Fibroblast of skin of left biceps (primary cell): ENCODE measurements at places on chromosomes 7 and 10.

DNA sequence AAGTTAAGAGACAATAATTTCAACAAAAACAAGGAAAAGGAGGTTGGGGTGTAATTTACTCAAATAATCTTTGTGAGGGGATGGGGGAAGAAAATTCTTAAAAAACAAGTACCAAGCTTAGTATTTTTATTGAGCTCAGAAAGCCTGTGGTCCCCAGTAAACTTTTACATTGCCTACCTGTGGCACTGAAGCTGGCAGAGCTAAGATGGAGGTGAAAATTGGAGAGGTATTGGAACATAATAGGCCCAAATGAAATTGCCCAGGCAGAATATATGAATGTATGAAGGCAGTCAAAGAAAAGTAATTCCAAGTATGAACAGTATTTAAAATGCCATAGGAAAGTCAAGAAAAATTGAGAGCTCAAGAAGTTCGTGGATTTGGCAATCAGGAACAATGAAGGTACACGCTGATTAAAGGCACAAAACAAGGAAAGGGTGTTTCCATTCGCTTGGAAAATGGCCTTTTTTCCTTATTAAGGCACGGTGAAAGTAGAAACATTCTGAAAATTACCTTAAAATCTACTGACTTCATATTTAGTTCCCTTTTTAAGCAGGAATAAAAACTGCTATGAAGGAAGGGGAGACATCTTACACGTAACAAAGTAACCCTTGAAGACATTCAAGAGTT lies 3.4 kb upstream of the KMT2E start:
- no peak for DNase-seq

DNA sequence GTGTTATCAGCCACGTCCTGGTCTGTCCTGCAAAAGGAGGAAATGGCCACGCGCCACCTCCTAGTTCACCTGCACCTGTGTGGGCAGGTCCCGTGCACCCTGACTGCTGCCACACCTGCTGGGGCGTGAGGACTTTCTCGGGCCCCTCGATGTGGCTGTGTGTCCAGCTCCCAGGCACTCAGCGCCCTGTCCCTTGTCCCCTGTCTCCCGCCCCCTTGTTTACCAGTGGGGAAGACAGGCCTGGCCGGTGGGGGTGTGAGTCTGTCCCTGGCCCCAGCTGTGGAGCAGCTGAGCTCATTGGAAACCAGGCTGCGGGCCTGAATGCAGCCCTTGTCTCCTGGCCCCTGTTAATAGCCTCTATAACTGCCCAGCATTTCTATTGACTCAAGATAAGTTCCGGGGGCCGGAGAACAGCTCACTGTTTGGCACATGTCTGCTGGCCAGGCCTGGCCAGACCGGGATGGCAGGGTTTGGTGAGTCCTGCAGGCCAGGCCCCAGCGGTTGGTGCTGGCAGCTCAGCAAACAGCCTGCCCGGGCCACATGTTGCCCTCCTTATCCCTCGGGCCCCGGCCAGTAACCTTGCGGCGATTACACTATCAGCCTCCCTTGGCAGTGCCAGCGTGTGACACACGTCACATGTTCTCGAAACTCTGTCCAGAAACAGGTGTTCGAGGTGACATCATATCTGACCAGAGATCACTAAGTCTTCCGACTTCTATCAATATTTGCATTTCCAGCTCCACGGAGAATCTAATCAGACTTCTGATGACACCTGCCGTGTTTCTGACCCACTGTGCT lies 52.1 kb downstream of the FOXL3 start:
- no peak for DNase-seq

GRCh38 chr7:132956556-132956955 lies 125.3 kb downstream of the CHCHD3 start:
- DNase-seq: no peak

GRCh38 chr7:5143106-5143505 lies 46.9 kb upstream of the WIPI2 start:
- DNase-seq: no peak

DNA sequence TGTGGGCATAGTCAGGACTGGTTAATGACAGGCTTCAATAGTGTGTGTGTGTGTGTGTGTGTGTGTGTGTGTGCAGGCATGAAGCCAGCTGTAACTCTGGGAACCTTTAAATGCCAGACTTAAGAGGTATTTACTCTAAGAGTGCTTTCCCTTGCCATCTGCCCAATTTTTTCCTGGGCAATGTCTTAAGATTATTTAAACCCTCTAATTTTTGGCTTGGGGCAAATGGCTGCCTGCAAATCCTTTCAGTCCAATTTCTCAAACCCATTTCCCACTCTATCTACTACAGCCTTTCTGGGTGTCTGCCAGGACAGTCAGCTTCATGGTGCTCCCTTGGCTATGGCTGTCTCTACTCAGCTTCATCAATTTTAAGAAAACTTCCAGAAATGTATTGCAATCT lies 62.6 kb upstream of the C1GALT1 start:
- no peak for DNase-seq

DNA sequence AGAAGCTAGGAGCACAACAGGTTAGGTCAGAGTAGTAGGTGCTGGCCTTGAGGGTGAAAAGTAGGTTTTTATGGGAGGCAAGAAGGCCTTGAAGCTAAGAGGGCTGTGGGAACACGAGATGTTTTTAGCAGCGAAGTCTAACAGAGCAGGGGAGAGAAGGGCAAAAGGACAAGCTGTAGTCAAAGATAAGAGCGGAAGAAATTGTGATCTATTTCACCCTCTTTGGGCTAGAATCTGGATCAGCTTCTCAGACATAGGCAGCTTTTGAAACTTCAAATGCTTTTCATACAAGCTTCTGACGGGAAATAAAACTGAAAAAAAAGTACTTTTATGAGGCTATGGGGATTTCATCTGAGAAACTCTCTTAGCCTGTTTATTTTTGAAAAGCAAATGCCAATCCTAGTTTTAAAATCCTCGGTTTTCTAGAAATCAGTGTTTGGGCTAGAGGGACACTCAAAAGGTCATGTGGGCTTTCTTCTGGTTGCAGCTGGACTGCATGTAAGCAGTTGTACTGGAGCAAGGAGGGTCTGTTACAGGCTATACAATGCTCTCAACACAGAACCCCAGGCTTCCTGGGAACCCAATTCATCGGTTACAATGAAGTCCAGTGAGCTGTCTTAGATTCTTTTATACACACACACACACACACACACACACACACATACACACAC lies 83.6 kb downstream of the RNF216 start:
- no peak for DNase-seq

- peak; percentile 37 for DNase-seq
Measured at GRCh38 chr7:7554021-7554432, 12.7 kb upstream of the MIOS start.
